ENCODE measurements at places on chromosomes 6 and 20.

DNA sequence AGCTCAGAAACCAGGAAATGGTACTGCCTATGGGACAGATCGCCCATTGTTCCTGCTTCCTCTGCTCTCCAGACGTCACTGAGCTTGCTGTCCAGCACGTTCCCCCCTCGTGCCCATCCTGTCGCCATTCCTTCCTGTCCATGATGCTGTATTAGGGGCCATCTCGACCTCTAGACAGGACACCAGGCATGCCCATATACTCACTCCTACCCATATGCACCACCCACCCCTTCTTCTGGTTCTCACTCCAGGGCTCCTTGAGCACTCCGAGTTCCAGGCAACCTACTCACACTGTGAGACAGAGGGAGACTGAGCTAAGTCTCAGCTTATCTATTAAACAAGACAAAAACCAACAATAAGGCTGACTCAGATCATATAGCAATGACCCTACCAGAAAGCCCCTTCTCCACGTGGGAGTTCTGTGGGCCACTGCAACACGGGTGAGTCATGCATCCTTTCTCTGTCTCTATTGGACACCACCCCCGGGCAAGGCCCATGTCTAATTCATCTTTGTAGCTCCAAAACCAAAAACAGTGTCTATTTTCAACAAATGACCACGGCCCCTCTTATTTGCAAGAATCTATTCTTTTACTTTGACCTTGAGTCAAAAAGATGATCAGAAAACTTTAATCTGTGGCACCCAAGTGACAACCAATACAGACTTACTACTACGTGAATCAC is 65.7 kb downstream of the PSMG4 start:
- peak; percentile 8 for DNase-seq

DNA sequence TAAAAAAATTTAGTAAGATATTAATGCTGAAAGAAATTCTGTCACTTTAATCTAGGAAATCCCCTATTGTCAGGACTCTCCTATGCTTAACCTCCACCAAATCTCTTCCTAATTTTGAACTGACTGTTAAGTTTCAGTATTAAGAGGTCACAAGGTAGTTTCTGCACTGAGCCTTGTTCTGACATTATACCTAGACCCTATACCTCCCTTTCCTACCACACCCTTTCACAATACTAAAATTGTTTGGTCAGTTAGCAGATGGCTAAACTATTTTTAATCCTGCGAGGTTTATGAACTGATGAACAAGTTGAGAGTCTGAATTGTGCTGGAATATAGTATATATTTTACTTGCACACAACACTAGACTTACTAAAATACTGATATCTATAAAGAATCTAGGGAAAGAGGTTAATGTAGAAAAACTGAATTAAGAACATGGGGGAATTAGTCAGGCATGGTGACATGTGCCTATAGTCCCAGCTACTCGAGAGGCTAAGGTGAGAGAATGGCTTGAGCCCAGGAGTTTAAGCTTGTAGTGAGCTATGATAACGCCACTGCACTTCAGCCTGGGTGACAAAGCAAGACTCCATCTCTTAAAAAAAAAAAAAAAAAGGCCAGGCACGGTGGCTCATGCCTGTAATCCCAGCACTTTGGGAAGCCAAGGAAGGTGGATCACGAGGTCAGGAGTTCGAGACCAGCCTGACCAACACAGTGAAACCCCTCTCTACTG is 51.5 kb downstream of the HBS1L start:
- no peak for DNase-seq

- DNase-seq, result no peak
These were observed 1081.7 kb downstream of the KIF16B start for GRCh38 chr20:15491575-15491974.

DNA sequence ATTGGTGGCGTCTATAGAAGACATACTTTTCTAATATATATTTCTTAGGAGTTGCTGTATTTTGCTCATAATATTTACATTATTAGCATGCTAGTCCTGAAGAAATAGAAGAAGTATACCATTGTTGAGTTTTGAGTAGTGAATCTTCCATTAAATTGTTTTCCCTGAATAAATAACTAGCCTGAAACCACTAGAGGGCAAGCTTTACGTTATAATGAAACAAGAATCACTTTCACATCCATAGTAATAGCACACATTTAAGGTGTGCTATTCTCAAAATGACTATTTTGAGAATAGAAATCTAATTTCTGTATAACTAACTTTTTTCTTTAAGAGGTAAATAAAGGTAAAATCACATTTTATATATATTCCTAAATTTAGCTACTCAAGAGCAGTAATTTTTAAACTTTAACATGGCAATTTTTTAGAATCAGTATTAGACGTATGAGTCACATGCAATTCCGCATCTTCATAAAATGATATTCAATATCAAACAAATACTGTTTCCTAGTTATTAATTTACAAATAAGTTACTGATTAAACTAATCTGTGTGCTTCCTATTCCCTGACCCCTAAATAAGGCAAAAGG is 213.2 kb upstream of the MANEA start:
- no peak for DNase-seq

- DNase-seq, result no peak
These were observed 58.4 kb downstream of the TRERF1 start for GRCh38 chr6:42393339-42393738.

DNA sequence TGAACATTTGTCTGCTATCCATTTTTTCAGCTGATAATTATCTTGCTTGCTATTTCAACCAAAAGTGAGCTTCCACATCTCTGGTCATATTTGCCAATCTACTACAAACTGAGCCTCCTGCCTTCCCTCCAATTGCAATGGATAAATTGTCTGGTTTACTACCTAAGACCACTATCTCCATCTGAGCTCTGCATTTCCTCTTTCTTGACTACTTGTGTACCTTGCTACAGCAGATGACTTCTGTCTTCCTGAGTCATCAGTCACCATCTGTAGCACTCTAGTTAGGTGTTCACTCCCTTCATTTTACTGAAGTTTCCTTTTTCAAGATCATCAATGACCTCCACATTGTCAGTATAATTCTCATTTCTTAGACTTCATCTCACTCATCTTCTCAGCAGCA is 33.5 kb upstream of the PHIP start:
- no peak for DNase-seq

DNA sequence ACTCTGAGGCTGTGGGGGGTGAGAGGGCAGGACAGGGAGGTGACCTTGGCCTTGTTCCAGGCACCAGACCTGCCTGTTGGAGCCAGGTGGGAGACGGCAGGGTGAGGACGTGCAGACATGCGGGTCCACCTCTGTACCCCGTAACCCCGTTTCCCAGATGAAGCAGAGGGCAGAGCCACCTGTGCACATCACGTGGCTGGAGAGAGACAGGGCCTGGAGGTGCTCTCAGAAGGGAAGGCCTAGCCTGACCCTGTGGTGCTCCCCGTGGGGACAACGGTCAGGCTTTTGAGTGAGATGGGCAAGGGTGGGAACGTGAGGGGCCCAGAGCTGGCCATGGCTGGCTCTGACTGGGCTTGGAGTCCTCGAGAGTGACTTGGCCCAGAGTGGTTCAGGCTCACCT is 6.6 kb downstream of the NTSR1 start:
- DNase-seq, result no peak

- DNase-seq, result no peak
These were observed 4.9 kb downstream of the XPO5 start for GRCh38 chr6:43570876-43571441.

DNA sequence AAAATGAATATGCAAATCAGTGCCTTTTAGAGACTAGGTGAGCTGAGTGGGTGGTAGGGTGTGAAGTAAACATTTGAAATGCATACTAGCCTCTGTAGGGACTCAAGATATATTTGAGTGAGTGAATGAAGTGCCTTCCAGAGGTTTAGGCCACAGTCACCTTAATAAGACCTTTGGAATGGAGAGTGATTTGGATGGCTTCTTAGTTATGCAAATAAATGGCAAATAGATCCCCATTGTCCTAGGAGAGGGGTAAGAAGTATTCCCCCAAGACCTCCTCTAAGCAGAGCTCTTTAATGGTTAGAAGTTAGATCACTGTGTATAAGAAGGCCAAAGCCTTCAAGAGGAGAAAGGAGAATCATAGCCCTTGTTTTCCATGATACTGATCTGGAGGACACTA is 47.8 kb upstream of the IMPG1 start:
- no peak for DNase-seq

DNA sequence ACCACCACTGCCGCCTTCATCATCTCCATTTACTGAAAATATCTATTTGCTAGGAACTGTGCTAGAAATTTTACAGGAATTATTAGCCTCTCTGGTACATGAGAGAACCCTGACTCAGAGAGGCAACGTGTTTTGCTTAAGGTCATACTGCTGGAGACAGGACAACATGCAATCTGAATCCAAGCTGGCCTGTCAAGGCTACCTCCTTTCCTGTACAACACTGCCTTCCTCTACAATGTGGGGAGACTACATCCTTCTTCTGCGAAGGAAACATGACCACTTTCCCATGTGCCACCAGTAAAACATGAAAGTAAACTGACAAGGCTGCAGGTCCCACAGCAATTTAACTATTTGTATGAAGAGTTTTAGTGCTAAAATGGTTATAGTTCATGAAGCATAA is 200.9 kb downstream of the BACH2 start:
- no peak for DNase-seq

- DNase-seq, result no peak
These were observed 22.2 kb downstream of the C20orf203 start for GRCh38 chr20:32651537-32651936.

GRCh38 chr6:21181866-21182265 is 411.7 kb upstream of the SOX4 start:
- no peak for DNase-seq

- no peak for DNase-seq
These were observed 280.8 kb downstream of the CENPW start for GRCh38 chr6:126620719-126621118.

- DNase-seq, result no peak
These were observed 2.0 kb downstream of the TRAF3IP2 start for GRCh38 chr6:111603685-111604084.

DNA sequence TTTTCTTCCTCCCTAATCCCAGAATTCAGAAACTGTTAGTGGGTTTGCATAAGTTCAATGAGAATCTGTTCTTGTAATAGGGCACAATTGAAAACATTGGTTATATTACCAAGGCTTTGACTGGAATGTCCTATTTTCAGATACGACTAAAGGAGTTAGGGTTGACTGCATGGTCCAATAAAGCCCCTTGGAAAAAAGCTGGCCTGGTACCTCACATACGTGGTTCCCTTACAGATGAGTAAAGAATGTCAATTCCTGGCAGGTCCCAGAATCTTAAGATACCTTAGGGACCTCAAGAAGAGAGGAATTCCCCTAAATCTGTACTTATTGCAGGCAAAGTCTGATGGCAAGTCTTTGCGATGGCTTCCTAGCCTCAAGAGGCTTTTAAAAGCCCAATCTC is 4.6 kb downstream of the PPDPF start:
- DNase-seq, result no peak

DNA sequence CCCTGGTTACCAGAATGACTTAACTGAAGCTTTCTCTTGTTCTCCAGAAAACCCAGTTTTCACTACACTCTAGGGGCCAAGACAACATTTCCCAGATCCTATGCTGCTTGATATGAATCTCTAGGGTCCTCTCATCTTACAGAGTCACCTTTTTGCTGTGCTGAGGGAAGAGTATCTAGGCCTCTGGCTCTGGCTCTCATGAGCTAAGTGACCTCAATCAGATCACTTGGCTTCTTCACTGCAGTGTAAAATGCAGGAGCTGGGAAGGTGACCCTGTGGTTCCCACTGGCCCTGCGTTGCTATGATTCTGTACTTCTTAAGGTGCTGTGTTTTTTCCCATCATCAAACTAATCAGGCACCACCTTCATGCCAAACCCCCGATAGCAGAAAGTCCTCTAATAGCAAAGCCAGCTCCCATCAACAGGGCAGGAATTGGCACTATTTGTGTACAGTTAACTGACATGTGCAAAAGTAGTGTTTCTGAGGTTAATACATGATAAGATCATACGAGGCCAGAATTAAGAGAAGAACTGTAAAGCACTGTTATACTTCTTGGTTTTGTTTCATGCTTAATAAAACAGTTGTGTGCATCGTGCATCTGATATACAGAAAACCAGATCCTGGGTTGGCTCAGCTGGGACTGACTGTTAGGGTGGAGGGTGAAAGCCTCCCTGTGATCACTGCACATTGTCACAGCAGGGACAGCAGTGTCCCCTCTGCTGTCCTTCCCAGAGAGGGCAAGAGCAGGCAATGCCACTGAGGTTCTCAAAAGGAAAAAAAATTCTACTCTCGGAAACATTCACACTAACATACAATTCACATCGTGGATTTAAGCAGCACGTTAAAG is 46.7 kb downstream of the CNKSR3 start:
- no peak for DNase-seq

GRCh38 chr6:144036835-144037195 is 28.8 kb upstream of the PLAGL1 start:
- no peak for DNase-seq

- no peak for DNase-seq
These were observed 5.9 kb downstream of the NUDT3 start for GRCh38 chr6:34386316-34387137.

- no peak for DNase-seq
These were observed 208.4 kb upstream of the CNR1 start for GRCh38 chr6:88374553-88374952.

DNA sequence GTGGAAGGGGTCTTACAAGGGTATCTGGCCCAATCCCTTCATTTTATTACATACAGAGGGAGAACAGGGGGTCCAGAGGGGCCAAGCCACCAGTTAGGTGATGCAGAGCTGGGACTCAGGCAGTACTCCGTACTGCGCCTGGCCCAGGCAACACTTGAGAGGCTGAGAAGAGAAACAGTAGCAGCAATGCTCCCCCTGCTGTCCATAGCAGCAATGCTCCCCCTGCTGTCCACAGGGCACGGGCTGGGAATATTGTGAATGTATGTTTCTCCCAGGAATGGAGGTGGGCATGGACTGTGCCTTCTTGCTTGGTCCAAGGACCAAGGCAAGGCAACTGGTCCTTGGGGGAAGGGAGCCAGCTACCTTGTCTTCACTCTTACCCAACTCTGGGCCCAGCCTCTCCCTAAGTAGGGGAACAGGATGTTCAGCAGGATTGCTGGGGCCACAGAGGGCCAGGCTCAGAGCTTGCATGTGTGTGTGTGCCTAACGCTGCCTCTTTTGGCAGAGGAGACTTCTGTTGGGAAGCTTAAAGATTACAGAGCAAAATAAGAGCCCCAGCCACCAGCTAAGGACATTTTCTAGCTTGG is 14.8 kb upstream of the FAM83C start:
- DNase-seq, result no peak

DNA sequence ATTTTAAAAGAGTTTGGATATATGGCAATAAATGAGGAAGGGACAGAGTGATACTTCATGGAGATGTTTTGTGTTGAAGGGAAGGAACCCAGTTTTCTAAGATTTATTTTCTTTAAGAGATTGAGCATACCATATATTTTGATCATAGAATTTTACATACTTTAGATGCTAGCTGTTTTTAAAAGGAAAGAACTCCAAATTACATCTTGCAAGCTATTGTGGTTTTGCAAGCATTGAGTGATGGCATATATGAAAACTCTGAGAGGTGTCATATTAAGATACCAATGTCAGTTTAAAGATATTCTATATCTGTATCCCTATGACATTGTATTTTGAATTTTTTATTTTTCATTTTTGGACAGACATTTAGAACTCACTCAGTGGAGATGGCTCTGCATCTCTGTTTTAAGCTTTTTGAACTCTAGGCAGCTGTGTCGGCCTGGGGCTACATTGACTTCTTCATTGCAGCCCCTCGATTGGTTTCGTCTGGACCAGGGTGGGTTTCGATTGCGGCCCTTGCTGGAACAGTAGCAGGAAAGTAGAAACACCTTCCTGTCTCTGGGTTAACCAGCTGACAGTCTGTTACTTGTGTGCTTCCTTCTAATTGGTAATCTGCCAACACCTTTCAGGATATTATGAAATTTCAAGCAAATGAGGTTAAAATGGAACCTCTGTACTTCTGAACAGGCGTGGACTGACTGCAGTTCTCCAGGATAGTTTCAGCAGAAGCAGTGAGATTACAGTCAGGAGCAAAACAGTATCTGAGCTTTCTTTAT is 14.0 kb downstream of the IGF2R start:
- DNase-seq, result no peak
